T follicular helper cell (primary cell): ENCODE measurements at places on chromosomes 2 and 18.

DNA sequence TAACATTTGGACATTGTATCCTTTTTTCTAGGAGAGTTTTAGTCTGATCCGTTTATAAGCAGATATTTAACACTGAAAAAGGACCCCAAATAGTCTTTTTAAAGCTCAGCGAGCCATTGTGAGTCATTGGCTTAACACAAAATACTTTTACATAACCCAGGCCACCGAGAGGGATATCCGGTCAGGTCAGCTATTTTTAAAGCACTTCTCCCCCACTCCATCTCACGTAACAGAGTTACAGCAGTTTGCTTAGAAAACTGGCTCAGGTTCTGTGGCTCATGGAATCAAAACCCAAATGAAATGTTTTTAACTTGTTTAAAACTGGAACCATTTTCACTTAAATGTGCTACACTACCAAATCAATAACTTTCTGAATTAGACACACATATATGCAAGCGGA, 23.9 kb downstream of the COL4A3 start:
- no peak for DNase-seq

DNA sequence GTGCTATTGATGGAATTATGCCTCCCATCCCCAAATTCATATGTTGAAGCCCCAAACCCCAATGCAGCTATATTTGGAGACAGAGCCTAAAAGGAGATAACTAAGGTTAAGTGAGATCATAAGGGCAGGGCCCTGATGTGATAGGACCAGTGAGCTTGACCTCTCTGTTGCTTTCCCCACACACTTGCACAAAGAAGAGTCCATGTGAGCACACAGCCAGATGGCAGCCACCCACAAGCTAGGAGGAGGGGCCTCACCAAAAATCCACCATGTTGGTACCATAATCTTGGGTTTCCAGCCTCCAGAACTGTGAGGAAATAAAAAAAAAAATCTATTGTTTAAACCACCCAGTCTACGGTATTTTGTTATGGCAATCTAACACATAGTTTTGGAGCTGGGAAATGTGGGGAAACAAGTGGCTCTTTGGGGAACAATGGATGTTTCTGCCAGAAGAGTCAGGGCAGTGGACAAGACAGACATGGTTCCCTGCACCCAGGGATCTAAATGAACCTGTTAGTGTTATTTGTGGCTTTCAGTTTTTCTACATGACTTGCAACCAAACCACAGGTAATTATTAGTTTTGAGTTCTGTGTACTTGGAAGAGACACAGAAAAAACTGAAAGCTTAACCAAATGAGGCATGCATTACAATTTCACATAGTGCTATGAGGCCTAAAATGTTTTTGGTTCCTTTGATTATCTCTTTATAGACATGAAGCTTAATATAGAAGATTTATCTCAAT, 259.1 kb downstream of the LTBP1 start:
- no peak for DNase-seq

- DNase-seq: no peak
Measured at GRCh38 chr2:191954451-191954850, 107.6 kb upstream of the CAVIN2 start.

DNA sequence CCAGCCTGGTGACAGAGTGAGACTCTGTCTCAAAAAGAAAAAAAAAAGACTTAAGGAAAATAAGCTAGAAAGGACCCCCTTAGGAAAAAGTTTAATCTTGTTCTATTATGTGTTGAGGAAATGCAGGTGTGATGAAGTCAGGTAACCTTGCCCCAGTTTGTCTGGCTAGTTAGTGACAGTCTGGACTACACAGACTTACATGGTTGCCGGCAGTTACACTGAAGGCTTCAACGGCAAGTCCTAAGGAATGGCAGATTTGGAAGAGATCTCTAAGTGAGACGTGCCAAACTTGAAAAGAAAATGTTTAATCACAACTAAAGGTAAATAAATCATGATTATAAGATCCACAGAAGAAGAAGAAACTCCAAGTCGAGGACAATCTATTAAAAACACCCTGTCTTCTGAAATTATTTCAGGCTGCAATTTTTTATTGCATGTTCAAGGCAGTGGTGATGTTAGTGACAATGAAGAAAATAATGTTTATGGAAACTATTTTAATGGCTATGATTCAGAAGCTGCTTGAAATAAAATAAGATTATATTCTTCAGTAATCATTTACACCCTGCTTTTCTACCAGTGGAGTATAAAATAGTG, 84.2 kb downstream of the TTC27 start:
- DNase-seq: no peak

- DNase-seq: no peak
Measured at GRCh38 chr2:62785216-62785615, 79.7 kb downstream of the EHBP1 start.

DNA sequence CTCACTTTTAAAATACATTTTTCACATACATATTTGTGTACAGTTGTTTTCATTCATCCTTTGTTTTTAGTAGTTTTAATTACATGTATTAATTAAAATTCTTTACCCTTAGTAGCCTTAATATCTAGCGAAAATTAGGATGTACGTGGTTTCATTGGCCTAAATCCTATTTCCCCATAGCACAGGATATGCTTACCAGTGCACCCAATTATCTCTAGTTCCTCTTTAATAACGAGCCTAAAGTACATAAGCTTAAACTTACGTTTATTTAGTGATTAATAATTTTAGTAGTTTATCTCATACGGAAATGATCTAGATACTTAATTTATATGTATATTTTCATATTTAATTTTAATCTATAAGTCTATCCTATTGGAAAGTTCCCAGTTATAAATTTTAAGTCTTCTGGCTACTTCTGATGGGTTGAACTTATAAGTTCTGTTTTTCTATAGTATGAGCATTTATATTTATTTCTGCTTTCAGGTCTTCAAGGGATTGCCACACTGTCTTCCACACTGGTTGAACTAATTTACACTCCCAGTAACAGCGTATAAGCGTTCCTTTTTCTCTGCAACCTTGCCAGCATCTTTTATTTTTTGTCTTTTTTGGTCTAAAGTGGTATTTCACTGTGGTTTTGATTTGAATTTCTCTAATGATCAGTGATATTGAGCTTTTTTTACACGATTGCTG, 21.4 kb upstream of the RUFY4 start:
- DNase-seq: no peak

GRCh38 chr2:15547115-15547876, 13.8 kb downstream of the NBAS start:
- DNase-seq: no peak

GRCh38 chr2:105644174-105644980, 100.3 kb upstream of the NCK2 start:
- no peak for DNase-seq

DNA sequence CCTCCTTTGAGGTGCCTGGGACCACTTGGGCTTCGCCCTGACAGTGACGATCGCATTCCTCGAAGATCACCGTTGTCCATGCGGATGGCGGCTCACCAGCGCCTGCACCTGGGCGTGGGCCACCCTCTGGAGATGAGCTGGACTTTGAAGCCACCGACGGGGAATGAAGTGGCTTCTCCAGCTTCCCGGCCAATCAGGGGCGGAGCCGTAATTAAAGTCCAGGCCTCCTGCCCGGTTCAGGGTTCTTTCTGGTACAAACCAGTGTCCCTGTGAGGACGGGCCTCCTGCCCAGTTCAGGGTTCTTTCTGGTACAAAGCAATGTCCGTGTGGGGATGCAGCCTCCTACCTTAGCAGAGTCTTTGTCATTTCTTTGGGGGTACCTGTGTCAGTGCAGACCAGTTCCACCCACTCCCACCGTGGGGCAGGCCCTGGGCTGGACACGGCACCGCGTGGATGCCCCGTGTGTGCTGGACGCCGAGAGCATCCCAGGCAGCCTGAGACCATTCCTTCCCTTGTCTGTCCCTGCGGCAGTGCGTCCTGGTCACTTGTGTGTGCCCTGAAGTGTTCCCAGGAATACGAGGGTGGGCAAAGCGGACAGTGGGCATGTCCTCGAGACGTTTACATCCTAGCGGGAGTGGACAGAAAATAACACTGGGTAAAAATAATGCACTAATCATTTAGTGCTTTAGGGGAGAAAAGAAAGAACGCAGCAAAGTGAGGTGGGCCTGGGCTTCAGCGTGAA, 55.0 kb downstream of the KCNG2 start:
- DNase-seq: no peak

DNA sequence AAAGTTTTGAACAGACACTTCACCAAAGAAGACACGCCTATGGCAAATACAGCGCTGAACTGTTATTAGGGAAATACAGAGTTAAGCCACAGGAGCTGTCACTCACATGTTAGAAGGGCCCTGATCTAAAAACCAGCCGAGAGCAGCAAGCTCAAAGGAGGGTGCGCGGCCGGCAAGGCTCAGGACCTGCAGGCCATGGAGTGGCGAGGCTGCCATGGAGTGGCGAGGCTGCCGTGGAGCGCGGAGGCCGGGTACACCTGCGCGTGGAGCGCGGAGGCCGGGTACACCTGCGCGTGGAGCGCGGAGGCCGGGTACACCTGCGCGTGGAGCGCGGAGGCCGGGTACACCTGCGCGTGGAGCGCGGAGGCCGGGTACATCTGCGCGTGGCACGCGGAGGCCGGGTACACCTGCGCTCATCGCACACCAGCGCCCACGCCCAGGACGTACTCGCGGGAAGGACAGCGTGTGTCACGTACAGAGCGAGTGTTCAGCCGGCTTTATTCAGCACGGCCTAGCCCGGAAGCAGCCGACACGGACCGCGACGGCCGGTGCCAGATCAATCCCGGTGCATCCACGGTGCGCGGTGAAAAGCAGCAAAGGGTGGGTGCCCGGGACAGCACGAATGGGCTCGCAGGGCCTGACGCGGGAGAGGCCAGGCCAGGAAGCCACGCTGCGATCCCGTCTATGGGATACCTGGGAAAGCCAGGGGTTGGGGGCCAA, 68.8 kb downstream of the SLC66A2 start:
- DNase-seq: no peak

GRCh38 chr18:32049393-32050171, 31.0 kb downstream of the RNF125 start:
- no peak for DNase-seq

GRCh38 chr2:226423498-226423960, 376.1 kb downstream of the IRS1 start:
- DNase-seq: no peak

DNA sequence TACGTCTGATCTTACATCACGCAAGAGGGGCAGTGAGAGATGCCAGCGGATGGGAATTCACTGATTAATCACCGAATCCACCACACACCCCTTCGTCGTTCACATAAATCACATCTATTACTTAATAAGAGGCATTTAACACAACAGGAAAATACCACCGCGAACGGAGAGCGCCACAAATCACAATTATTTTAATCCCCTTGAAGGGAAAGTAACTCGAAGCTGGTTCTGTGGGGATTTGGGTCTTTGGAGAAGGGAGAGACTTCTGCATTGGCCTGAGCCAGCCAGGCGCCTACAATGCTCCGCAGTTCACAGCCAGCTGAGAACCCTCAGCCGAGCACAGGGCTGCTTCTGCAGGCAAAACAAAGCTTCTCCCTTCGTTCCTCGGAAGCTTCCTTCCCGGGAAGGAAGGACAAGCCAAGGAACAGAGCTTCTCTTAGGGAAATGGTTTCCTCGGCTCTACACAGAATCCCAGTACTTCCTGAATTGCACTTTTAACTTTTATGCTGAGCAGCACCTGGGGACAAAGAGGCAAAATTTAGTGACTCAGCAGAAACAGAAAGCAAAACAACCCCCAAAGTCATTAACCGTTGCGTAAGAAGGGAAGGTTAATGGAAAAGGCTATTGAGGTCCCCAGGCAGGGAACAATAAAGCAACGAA, at the start of gene LRP1B:
TSS of gene LRP1B (minus strand) at position 7 of the 660 bp plus-strand sequence. CDS start 287 bp downstream, outside the sequence.
- no peak for DNase-seq

DNA sequence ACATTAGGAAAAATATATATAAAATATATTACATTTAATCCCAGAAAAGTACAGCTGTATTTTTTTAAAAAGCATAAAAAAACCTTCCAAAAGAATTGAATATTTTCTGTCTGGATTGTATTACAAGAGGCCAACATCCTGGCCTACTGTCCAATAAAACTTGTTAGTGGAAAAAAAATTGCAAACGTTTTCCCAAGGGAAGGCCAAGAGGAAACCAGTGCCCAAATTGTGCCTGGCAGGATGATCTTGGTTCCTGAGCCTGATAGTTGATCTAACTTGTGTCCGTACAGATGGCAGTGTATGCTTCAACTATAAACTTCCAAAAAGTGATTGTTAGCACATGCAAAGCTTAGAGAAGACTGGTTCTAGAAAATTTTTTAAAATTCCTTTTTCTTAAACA, 90.6 kb upstream of the LPIN2 start:
- no peak for DNase-seq

- DNase-seq: no peak
Measured at GRCh38 chr18:31447530-31448191, at the start of gene DSG3. TSS of gene DSG3 (plus strand) at chr18:31447741. CDS start at chr18:31447878, 137 bp downstream.

DNA sequence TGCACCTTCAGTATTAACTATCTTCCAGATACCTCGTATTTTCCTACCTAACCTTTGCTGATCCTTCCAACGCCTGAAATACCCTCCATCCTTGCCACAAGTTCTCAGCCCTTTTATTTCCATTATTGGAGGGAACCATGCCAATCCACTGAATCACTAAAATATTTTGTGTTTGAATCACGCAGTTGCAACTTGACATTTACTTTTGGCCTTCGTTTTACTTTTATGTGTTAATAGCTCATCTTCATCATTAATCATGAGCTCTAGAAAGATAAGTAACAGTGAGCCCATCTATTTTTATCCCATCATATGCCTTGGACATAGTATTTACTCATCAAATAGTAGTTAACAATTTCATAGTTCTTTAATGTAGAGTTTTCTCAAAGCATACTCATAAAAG, 463.2 kb downstream of the THSD7B start:
- no peak for DNase-seq

DNA sequence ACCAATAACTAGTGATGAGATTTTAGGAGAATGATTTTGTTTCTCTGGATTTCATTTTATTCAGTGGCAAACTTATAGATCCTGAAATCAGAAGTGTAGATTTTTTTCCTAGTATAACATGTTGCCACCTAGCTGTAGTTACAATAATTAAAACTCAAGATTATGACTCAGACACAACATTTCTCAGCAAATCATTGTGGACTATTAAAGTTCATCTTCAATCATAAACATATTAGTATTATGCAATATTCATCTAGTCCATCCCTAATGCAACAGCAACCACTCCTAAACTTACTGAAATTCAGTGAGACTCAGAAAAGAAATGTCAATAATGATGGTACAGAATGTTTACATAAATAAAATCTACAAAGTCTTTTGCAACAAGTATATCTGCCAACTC, 51.3 kb downstream of the USP34 start:
- DNase-seq: no peak

GRCh38 chr18:63570721-63571120, 16.4 kb upstream of the SERPINB13 start:
- DNase-seq: no peak

- DNase-seq: peak; percentile 30
Measured at GRCh38 chr2:71923887-71924533, 223.7 kb downstream of the CYP26B1 start.

- DNase-seq: peak; percentile 12
Measured at GRCh38 chr2:126886211-126886915, 12.3 kb upstream of the TEX51 start.

DNA sequence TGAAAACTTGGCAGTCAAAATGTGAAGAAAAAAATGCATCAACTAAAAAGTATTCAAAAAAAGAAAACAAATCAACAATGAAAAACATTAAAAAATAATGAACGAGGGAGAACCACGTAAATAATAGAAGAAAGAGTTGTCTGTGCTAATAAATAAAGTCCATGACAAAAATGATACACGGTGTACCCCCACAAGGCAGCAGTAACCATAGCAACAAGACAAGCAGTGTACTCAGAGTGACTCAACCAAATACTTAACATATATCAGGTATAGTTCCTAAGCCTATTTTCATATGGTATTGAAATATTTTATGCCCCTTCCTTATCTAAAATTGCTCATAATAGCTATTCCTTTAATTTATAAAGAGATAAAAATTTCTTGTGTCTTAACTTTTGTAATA, 162.3 kb upstream of the TMEM200C start:
- DNase-seq: no peak
